ENCODE measurements at places on chromosomes 1 and 21. TPM values are rescaled to one million over a fixed set of nuclear protein-coding genes. Genes with fewer than 3 reads are reported as not detected.

Gene KRTAP13-2
- not detected for total RNA-seq

Gene HSPA6
- not detected for total RNA-seq

Gene ADAMTSL4
- 5.6 TPM for total RNA-seq

Gene AQP10
- not detected for total RNA-seq

Gene SLC44A3
- total RNA-seq: not detected

Gene OPN3
- total RNA-seq: 4.6 TPM

Gene SPATC1L
- total RNA-seq: 3.9 TPM

Gene PDZK1
- not detected for total RNA-seq

Gene GREM2
- 0.75 TPM for total RNA-seq

Gene C8A
- total RNA-seq: 0.20 TPM

Gene TDRKH
- total RNA-seq: 3.9 TPM

Gene IL19
- total RNA-seq: not detected

Gene NES
- total RNA-seq: 14.7 TPM

Gene AUNIP
- total RNA-seq: not detected

Gene DNM3
- total RNA-seq: 0.35 TPM

Gene PTCH2
- 0.10 TPM for total RNA-seq

Gene RPTN
- not detected for total RNA-seq

Gene OR6K3
- total RNA-seq: not detected

Gene F11R
- 5.0 TPM for total RNA-seq

Gene RNU1-4
- not detected for total RNA-seq

Gene SHE
- 6.9 TPM for total RNA-seq

Gene FAM43B
- 0.10 TPM for total RNA-seq

Gene OR2T29
- not detected for total RNA-seq

Gene FCMR
- total RNA-seq: 2.1 TPM

Gene RORC
- total RNA-seq: 251 TPM

Gene ITLN2
- not detected for total RNA-seq

Gene KRTAP11-1
- not detected for total RNA-seq

Gene ACTN2
- total RNA-seq: 1,388 TPM

Gene WDR26
- total RNA-seq: 82.1 TPM

Gene AMY1A
- total RNA-seq: not detected

Gene GPR3
- not detected for total RNA-seq

Gene OR10J1
- not detected for total RNA-seq

Gene KPRP
- not detected for total RNA-seq

Gene PPM1J
- total RNA-seq: 4.6 TPM

Gene SPATA46
- not detected for total RNA-seq

Gene NBPF11
- total RNA-seq: 0.91 TPM

Gene AMY1C
- not detected for total RNA-seq

Gene GUCA2A
- total RNA-seq: 6.0 TPM

Gene LCE1C
- total RNA-seq: not detected

Gene GPR25
- total RNA-seq: not detected

Gene ZNF593OS
- total RNA-seq: 0.66 TPM

Gene SLC5A9
- total RNA-seq: not detected

Gene SLAMF8
- total RNA-seq: 2.3 TPM

Gene LCE3E
- total RNA-seq: not detected

Gene PRDM16
- 0.19 TPM for total RNA-seq

Gene FAM151A
- not detected for total RNA-seq

Gene MEX3A
- total RNA-seq: not detected

Gene TMEM82
- not detected for total RNA-seq

Gene RPS8
- total RNA-seq: 1,137 TPM

Gene S100A7
- not detected for total RNA-seq

Gene EPHA10
- not detected for total RNA-seq

Gene CCNL2
- 35.0 TPM for total RNA-seq

Gene SPRR2B
- not detected for total RNA-seq

Gene KIF1B
- 334 TPM for total RNA-seq

Gene MATN1
- total RNA-seq: not detected

Gene CELA3B
- total RNA-seq: not detected

Gene WNT3A
- not detected for total RNA-seq
